Ascending aorta (tissue), 2 donors: ENCODE measurements at places on chromosomes 2 and 18. TPM values are rescaled to one million over a fixed set of nuclear protein-coding genes. Genes with fewer than 3 reads are reported as not detected.

GRCh38 chr2:223613017-223613950, 11.1 kb upstream of the SCG2 start:
- DNase-seq: peak; percentile 59

GRCh38 chr2:152386266-152386665, 51.3 kb downstream of the FMNL2 start:
- no peak for DNase-seq

DNA sequence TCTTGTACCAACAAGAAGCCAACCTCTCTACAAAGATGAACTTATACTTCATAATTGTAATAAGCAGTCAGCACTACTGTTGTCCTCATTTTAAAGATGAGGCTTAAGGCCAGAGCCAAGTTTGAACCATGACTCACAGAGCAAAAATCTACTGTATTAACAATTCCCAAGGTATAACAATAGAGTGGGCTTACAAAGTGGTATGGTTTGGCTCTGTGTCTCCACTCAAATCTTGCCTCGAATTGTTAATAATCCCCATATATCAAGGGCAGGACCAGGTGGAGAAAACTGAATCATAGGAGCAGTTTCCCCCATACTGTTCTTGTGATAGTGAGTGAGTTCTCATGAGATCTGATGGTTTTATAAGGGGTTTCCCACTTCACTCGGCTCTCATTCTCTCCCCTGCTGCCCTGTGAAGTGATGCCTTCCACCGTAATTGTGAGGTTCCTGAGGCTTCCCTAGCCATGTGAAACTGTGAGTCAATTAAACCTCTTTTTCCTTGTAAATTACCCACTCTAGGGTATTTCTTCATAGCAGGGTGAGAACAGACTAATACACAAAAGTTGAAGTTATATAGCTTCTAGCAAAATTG, 19.5 kb downstream of the MRPL44 start:
- DNase-seq: no peak

GRCh38 chr18:24632158-24632988, 171.9 kb downstream of the HRH4 start:
- DNase-seq: no peak

DNA sequence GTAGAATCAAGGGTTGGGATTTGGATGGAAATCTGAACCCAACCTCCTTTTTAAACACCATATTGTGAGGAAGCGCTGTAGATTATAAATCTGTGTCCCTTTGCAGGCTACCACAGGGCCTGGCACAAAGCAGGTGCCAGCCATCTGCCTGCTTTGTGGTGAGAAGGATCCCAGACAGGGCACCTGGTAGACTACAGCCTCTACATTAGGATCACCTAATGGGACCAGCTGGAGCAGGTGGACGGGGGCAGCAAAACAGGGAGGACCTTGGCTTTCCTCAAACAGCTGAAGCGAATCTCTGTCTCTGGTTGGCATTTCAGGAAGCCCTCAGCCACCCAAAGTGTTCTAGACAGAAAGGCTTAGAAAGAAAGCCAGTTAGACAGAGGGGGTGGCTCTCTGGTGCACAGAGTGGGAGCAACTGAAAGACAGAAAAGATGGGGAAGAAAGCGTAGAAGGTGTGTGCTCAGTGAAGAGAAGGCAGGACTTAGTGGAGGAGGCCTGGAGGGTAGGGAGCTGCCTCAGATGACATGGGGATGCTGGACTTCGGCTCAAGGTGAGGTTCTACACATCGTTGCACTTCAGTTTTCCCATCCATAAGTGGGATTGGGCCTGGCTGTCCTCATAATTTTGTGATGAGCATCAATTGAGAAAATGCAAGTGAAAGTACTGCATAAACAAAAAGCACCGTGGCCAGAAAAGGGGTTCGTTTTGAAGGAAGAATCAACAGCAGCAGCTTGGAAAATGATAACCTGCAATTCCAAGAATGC, 350.8 kb downstream of the CYRIA start:
- no peak for DNase-seq

GRCh38 chr2:221515864-221516263, 56.2 kb downstream of the EPHA4 start:
- no peak for DNase-seq

DNA sequence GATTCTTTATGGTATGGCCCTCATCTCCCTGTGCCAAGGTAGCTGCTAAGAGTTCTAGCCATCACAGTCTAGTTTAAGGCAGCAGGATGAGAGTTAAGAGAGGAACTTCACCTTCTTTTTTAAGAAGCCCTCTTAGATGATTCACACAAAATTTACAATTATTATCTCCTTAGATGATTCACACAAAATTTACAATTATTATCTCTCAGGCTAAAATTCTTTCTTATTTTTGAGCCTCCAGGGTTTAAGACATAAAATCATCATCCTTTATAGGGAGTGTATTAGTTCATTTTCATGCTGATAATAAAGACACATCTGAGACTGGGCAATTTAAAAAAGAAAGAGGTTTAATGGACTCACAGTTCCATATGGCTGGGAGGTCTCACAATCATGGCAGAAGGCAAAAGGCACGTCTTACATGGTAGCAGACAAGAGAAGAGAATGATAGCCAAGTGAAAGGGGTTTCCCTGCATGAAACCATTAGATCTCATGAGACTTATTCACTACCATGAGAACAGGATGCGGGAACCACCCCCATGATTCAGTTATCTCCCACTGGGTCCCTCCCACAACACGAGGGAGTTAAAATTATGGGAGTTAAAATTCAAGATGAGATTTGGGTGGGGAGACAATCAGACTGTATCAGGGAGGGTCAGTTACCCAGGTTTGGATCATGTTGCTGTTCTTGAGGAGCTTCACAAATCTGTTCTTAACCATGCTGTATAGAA, 133.0 kb upstream of the MYO3B start:
- DNase-seq: no peak

GRCh38 chr18:32177530-32177929, 12.3 kb upstream of the MEP1B start:
- DNase-seq: no peak

- DNase-seq: no peak
Measured at GRCh38 chr18:8615397-8616027, 6.3 kb downstream of the RAB12 start.

DNA sequence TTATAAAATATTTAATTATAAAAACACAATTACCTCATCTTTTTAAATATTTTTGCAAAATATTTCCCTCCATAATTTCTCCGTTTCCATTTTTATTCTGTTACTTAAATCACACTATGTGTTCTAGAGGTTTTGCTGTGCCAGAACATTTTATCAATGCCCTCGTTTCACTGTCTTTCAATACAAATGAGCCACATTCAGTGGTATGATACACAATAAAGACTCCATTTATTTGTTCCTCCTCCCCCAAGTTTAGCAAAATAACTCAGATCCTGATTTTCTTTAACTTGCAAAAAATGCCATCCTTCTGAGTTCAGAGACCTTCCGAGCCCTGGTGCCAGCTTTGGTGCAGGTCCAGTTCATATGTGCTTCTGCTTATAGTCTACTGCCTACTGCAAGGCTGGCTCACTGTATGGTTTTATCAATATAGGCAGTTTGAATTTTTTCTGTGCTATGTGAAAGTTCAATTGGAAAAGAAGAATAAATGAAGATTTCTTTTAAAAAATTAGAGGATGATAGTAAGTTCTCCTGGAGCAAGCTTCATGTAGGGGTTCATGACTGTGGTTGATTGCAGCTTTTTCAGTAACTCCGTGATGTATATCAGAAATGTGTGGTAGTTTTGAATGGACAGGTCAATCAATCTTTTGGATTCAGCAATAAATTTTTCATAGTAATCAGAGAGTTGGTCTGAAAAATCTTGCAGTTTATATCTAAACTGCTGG, 42.5 kb downstream of the APOB start:
- DNase-seq: no peak

Gene ABCB11
- total RNA-seq: not detected

Gene TNFRSF11A
- 2.7 TPM for total RNA-seq

Gene EIPR1
- total RNA-seq: 14.5 TPM
